ENCODE measurements at places on chromosomes 1 and 21.

- DNase-seq: no peak
These were observed 47.2 kb downstream of the KLHDC7A start for GRCh38 chr1:18527921-18528320.

DNA sequence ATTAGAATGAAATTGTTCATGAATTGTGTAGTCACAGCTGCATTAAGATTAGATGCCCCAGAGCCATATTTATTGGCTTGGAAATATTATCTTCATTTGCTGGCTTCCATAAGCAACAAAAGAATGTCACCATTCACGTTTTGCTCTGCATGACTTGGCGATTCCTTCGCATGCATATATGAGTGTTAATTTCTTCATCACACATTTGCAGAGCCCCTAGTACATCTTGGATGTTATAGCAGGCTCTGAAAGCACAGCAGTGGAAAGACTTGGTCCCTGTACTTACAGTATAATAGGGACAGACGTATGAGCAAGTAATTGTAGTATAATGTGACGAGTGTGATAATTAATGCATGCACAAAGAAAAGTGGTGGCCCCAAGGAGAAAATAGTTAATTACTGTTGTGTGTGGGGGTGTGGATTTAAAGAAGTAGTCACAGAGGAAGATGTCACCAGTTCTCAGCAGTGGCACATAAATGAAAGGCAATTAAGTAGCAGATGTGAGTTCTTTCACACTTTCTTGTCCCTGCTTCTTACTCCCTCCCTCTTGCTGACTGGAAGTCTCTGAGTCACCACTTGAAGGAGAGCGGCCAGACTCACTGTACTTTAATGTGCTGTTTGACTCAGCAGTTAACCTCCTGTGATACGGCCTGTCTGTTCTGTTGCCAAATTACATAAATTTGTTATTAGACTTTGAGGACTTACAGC lies 21.0 kb downstream of the S100A10 start:
- DNase-seq: no peak

GRCh38 chr1:184534690-184535089 lies 147.9 kb downstream of the C1orf21 start:
- no peak for DNase-seq

GRCh38 chr1:28776341-28776740 lies 35.6 kb upstream of the OPRD1 start:
- DNase-seq: no peak

- no peak for DNase-seq
These were observed 709.2 kb downstream of the PLA2G4A start for GRCh38 chr1:187537936-187538335.

DNA sequence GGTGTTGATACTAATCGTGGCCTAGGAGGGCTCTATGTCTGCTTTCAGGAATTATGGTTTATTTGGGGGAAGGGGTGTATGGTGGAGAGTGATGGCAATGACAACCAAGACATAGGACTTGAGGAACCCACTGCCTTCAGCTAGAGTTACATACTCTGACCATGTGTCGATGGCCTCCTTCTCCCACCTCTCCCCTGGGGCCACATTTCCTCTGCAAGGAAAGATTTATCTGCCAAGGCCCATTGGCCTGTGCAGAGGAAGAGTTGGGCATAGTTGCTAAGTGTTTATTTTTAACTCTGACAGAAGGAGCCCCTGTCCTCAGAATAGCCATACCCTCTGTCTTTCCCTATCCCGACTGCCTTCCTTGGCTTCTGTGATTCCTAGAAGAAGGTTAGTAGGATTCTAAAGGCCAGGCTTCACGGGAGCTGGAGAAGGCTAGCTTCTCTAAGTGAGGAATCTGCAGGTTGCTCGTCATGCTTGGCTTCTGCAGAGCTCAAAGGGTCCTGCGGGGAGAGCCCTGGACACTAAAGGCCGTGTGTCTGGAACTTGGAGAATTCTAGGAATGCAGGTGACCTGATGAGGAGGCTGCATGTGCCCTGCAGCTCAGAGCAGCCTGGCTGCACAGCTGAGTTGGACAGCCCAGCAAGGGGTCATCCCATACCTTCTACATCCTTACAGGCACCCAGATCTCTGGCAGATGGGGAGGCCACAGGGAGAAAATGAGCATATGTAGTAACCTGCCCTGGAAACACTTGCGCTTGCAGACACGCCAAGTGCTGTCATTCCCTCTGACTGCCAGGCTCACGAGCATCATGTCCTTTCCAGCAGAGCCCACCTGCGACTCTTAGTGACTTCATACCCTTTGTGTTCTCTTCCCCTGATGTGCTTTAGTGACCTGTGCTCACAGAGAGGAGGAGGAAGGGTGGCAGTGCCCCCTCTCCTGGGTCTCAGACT lies 9.7 kb downstream of the MAPKAPK2 start:
- no peak for DNase-seq

DNA sequence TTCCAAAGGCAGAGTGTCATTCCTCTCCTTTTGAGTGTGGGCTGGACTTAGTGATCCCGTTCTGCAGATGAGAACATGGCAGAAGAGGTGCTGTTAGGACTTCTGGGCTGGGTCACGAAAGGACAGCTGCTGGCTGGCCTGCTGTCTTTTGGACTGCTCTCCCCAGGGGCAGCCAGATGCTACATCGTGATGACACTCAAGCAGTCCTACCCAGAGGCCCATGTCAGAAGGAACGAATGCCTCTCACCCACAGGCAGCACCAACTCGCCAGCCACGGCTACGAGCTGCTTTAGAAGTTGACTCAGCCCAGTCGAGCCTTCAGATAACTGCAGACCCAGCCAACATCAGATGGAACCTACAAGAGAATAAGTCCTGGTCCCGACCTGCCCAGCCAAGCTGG lies 156.5 kb downstream of the KCNJ6 start:
- no peak for DNase-seq

DNA sequence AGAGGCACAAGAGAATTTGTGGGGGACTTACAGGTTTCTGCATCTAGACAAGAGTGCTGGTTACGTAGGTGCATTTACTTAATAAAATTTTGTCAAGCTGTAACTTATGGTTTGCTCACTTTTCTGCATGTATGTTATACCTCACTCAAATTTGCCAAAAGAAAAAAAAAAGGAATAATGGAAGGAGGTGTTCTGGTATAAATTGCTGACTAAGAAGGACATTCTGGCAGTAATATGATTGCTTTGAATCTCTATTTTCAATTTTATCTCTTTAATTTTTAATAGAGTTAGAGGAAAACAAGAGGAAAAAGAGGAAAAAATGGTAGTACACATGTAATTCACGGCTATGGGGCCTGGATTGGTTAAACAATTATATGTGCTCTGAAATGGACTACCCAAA lies 119.5 kb downstream of the DUSP10 start:
- DNase-seq: no peak

DNA sequence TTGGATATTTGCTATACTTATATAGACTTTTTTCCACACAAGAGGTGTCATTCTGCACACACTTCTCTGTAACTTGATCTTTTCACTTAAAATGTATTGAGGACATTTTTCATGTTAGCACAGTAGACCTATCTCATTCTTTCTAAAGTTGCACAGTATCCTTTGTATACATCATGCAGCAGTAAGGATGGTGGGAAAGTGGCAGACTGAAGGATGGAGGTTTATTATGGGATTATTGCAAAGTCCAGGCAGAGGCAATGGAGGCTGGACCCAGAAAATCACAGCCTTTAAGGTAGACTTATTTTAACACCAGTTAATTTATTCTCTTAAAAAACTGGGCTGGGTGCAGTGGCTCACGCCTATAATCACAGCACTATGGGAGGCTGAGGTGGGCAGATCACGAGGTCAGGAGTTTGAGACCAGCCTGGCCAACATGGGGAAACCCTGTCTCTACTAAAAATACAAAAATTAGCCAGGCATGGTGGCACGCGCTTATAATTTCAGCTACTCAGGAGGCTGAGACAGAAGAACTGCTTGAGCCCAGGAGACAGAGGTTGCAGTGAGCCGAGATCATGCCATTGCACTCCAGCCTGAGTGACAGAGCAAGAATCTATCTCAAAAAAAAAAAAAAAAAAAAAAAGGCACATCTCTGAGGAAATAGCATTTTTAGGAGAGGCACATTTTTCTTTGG lies 25.8 kb downstream of the SLAMF1 start:
- no peak for DNase-seq

DNA sequence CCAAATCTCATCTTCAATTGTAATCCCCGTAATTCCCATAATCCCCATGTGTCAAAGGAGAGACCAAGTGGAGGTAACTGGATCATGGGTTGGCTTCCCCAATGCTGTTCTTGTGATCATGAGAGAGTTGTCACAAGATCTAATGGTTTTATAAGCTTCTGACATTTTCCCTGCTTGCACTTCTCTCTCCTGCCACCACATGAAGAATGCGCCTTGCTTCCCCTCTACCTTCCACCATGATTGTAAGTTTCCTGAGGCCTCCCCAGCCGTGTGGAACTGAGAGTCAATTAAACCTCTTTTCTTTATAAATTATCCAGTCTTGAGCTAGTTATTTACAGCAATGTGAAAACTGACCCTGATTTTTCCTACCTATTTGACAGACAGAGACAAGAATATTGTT lies 162.5 kb upstream of the SYT6 start:
- no peak for DNase-seq

GRCh38 chr1:47409311-47410067 lies 6.6 kb upstream of the FOXE3 start:
- no peak for DNase-seq

DNA sequence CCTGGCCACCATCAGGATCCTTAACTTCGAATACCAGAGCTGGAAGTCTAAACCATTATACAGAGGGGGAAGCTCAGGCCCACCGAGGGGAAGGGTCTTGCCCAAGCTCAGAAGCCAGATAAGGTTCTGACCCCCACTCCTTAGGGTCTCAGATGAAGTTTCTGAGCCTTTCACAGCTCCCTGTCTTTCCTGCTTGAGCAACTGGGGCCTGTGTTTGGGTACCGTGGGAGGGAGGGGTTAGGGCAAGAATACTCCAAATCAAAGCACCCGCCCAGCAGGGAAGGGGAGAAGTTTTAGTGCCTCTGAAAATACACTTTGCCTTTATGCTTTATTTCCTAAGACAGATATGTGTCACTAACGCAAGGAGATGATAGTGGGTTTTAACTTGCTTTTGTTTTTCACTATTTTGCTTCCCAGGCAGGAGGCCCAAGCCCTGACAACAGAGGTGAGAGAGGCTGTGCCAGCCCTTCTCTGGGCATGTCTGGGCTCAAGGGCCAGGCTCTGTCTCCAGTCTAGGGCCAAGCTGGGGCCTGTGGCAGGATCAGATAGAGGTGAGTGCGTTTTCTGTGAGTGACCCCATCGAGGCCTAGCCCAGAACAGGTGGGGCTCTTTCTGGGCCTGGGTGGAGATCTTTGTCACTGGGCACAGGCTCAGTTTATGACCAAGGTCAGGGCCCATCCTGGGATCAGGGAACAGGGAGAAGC lies 20.5 kb upstream of the TENT5B start:
- no peak for DNase-seq

GRCh38 chr1:30727824-30728223 lies 4.4 kb upstream of the MATN1 start:
- no peak for DNase-seq

GRCh38 chr21:44370027-44370735 lies 16.8 kb downstream of the TRPM2 start:
- DNase-seq: peak; percentile 62

- no peak for DNase-seq
These were observed 200.5 kb downstream of the TOMM20 start for GRCh38 chr1:234927971-234928640.

- DNase-seq: no peak
These were observed 77.1 kb upstream of the TTC34 start for GRCh38 chr1:2878591-2878990.

GRCh38 chr1:234835239-234835638 lies 225.3 kb upstream of the IRF2BP2 start:
- DNase-seq: no peak

DNA sequence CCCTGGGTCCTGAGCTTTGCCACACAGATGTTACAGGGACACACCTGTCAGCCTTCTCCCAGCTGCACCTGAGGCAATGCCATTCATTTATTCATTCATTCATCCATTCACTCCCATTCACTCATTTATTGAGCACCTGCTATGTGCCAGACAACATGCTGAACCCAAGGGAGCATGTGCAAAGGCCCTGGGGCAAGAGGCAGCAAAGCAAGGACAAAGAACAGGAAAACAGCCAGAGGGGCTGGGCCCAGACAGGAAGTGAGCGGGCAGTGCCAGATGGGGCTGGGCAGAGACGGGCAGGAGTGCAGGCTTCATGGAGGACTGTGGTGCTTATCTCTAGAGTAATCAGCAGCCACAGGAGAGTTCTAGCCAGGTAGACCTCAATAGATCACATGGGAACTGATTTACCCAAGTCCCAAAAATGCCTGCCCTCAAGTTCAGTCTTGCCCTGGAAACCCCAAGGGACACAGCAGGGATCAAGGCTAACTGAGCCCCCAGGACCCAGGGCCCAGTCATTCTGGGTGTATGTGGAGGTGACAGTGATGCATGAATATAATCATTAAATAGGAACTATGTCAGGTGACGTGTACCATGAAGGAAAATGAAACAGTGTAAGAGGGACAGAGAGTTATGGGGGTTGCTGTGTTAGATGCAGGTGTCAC lies 530.3 kb downstream of the MATN1 start:
- DNase-seq: no peak

- no peak for DNase-seq
These were observed 560.3 kb upstream of the ZP4 start for GRCh38 chr1:238450976-238451375.

GRCh38 chr1:83746234-83746633 lies 252.7 kb downstream of the TTLL7 start:
- DNase-seq: no peak

DNA sequence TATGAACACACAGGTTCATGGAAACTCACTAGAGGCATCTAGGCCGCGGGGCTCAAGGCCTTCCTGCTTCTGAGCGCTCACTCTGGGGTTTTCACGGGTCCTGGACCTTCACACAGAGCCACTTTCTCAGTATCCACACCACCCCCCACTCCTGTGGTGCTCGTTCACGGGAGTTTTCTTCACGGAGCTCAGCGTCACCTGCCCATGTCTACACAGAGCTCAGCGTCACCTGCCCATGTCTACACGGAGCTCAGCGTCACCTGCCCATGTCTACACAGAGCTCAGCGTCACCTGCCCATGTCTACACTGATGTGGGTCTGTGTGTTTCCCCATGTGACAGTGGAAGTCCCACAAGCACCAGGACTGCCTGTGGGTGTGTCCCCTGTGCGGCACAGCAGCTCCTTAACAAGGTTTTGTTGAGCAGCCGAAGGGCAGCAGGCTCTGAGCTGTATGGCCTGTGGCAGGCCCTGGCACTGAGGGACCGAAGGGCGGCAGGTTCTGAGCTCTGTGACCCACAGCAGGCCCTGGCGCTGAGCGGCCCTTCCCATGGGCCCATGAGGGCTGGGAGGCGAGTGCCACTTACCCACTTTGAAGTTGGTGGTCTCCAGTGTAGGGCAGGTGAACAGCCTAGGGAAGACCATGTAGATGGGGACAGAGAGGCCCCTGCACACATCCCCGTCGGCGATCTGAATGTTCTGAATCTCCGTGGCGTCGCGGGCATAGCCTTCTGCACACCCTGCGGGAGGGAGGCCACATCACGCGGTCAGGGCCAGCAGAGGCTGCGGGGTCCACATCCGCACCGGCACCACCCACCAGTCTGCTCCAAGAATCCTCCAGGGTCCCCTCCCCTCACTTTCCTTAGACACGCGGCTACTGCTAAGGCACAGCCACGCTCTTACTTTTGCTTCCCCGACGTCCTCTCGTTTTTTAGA lies 39.8 kb downstream of the VPS26C start:
- no peak for DNase-seq

GRCh38 chr21:40505681-40506080 lies 341.3 kb downstream of the DSCAM start:
- DNase-seq: no peak

GRCh38 chr1:68185743-68186142 lies 46.6 kb downstream of the WLS start:
- DNase-seq: no peak

GRCh38 chr1:180498594-180498993 lies 3.8 kb downstream of the ACBD6 start:
- DNase-seq: no peak
